ENCODE measurements at places on chromosomes 3 and 15.

DNA sequence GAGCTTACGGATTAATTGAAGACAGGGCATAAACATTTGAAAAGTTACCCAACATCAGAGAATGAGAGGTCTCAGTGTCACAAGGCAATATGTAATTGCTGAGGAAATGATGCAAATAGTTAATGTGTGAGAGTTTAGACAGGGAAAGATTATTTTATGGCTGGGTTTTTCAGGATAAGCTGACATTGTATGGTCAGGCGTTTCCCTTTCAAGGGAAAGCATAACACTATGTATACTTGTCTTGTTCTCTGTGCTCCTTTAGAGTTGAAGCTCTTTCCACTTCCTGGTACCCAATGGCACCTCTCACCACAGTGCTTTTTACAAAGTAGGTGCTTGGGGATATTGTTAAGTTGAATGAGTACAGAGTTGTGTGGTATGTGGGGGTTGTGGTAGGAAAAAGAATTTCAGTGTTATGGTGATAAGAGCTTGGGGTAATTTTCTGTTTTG lies 19.9 kb downstream of the IQGAP1 start:
- no peak for DNase-seq

DNA sequence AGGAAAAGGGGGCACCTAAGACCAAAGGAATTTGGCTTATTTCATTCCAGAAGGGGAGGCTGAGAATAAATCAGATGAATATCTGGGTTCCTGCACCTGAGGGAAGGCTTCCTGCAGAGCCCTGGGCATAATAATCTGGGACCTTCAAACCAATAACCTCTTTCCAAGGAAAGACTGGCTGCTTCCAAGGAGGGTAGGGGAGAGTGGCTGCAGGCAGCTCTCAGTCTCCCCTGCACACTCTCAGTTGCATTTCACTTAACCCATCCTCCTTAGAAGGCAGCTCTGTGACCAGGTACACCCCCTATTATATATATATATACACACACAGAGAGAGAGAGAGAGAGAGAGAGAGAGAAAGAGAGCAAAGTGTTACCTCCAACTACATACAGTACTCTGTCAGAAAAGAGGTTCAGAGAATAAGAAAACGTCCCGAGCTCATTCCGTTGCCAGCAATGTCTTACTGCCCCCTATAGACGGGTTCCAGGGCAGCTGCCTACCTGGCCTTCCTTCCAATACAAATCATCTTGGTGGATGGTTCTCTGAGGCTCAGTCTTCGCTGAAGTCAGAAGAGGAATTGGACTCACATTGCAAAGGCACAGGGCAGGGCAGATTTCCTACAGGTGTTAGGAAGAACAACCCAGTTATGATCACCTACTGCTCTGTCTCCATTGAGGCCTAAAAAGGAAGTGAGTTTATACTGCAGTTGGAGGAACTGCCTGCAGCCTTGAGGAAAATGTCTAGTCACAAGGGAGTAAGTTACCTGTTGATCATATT lies 26.1 kb downstream of the CAPN3 start:
- peak; percentile 21 for DNase-seq

GRCh38 chr3:156323466-156323865 lies 203.1 kb downstream of the KCNAB1 start:
- DNase-seq, result peak; percentile 60

DNA sequence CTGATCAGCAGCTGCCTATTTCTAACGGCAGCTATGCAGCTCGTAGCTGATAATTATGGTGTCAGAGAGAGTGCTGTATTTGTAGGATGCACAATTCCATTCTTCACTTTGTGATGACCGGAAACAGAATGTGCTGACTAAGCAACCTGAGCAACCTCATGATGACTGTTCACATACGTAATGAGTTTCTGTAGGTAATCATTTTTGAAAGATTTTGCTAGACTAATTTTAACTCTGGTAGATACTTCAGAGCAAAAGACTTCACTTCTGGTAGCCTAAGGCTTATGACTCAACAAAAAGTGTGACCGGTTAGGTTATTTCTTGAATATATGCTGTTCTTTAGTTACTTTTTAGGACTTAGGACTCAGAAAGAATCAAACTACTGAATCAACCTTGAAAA lies 567.7 kb downstream of the NAALADL2 start:
- peak; percentile 62 for DNase-seq

DNA sequence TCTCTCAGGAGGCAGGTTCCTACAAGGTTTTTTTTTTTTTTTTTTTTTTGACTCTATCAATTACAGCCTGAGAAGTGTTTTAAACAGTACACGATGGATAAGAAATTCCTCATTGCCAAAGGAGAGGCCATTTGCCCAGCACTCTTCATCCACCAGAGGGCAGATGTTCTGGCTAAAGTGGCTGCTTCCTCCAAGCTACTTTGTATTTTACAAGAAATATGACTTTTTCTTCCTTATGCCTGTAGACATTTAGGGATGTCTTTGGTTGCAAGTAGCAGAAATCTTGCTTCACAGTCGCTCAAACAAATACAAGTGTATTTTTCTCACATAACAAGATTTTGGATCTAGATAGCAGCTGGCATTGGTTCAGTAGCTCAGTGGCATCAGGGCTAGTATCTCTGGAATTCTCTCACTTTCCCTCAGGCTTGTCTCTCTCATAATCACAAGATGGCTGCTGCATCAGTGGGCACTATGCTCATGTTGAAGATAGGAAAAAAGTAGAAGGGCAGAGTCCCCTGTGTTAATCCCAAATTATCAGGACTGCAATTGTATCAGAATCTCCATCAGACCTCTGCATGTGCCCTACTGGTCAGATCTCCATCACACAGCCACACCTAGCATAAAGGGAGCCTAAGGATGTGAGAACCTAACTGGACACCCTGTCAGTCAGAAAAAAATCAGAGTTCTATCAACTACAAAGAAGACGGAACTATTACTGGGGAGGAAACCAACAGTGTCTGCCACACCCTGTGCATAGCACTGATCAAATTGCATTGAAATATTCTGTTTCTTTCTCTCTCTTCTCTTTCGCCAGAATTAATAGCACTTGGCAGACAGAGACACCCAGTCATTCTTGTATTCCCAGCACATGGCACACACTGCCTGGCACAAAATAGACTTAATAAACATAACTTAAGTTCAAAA lies 138.9 kb upstream of the COL8A1 start:
- DNase-seq, result peak; percentile 28

All from mammary epithelial cell (primary cell).